Activated naive CD8-positive, alpha-beta T cell treated with anti-CD3 and anti-CD28 coated beads, Interleukin-2, amount 50 U/mL, for 16 hours (primary cell): ENCODE measurements at places on chromosomes 12 and 14.

- no peak for DNase-seq
Measured at GRCh38 chr14:33057585-33057984, 118.9 kb downstream of the NPAS3 start.

DNA sequence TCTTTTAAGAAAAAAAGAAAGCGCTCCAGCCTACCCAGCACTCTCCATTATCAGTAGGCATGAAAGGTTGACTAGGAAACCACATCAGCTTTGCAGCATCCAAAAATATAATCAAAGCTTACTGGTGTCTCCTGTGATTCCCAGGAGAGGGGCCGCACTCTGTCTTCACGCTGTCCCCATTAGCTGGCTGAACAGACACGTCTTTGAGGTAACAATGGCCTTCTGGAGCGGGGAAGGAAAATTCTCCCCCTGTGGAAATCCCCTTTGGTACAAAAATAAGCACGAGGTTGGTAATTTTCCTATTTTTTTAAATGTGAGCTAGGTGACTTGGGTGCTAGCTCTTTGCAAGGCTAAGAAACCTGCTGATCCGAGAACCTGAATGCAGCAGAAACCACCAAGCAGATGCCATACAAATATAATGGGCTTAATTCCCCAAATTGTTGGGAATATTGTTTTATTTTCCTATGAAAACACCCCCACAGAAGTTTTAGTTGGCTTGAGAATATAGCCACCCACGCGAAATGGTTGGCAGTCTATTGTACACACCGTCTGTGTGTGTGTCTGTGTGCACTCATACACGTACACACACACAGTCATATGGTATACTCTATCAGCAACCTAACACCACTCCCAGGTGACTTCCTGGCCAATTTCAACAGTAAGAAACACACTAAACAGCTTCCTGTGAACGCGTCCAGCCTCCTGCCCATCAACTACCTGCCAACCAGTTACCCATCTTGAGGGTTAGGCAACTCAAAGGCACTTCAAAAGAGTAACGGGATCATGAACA is 71.2 kb downstream of the KSR2 start:
- no peak for DNase-seq

GRCh38 chr14:72026536-72026935 is 94.3 kb downstream of the RGS6 start:
- no peak for DNase-seq

GRCh38 chr12:120363274-120363855 is 5.6 kb downstream of the MSI1 start:
- no peak for DNase-seq

- DNase-seq: no peak
Measured at GRCh38 chr14:74978416-74978947, 23.1 kb upstream of the PGF start.
